ENCODE measurements at places on chromosomes 3 and 15. TPM values are rescaled to one million over a fixed set of nuclear protein-coding genes. Genes with fewer than 3 reads are reported as not detected.

DNA sequence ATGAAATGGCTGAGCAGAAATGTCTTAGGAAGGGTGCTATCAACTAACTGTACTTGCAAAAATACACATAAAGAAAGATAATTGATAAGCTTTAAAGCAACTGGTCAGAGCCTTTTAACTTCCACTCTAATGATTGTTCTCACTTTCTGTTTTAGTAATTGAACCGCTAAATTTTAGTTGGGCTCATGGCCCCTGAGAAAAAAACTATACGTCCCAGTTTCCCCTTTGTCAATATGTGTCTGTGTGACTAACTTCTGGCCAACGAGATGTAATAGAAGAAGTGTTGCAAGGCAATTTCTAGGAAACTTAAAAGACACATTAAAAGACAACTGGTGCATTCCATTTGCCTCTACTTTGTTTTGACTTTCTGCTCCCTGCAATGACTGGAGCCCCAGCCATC lies 223.9 kb downstream of the NR1D2 start:
- H3K27me3 ChIP-seq, result no peaks in the 10 kb centered on the region
- H3K27ac ChIP-seq, result no peak overlapping the region
- DNase-seq, result no peak
- no peaks in the 10 kb centered on the region for H3K36me3 ChIP-seq

DNA sequence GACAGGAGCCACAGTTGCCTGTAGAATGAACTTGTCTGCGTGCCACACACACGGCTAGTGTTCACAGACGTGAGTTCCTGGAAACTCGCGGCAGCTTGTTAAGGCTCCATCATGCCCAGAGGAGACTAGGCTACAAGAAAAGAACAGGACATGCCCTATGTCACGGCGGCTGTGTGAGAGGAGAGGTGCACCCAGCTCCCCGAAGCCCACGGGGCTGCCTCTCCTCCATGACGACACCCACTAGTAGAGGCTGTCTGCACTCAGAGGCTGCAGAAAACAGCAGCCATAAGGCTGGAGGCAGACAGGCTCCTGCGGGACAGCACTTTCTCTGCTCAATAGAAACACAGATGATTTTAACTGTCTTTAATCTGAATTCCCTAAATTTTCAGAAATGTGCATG lies 19.0 kb upstream of the OCA2 start:
- H3K4me1 ChIP-seq, result no peaks in the 10 kb centered on the region
- no peak overlapping the region for H3K4me3 ChIP-seq
- no peak overlapping the region for H3K27ac ChIP-seq
- peaks cover 54% of the 10 kb centered on the region for H3K36me3 ChIP-seq
- no peaks in the 10 kb centered on the region for H3K27me3 ChIP-seq
- DNase-seq, result no peak

DNA sequence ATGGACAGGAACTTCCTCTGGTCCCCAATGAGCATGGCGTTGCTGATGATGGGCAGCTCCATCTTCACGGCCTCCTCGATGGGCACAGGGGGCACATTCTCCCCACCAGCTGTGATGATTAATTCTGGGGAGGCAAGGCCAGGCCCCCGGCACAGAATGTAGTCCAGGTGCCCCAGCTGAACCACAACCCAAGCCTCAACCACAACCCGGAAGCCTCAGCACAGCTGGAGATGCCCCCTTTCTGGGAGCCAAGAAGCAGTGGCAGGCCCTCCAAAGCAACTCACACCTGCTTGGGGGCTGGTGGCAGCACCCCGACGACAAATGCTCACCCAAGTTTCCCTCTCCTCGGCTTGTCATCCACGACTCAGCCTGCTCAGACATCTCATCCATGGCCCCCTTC lies 25.2 kb downstream of the IDH3A start:
- no peaks in the 10 kb centered on the region for H3K27me3 ChIP-seq
- no peak overlapping the region for H3K4me3 ChIP-seq
- DNase-seq, result no peak

DNA sequence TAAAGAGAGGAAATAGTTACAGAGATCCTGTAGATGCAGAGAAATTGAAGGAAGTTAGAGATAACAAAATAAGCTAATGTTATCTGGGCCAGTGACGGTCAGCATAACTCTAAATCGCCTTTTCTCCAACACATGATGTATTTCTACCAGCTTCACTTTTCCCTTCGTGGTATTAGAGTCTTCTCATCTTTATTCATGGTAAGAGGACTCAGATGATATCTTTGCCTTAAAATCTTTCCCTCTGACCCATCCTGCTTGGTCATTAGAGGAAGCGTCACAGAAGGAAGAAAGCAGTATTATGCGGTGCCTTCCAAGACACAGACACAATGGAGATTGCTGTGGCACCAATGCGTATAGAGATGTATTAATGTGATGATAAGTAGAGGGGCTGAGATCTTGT lies 320.7 kb upstream of the GOLIM4 start:
- no peak for DNase-seq
- H3K27ac ChIP-seq, result no peak overlapping the region
- H3K27me3 ChIP-seq, result no peaks in the 10 kb centered on the region

- no peaks in the 10 kb centered on the region for H3K4me1 ChIP-seq
- H3K36me3 ChIP-seq, result no peaks in the 10 kb centered on the region
- DNase-seq, result no peak
- H3K27me3 ChIP-seq, result no peaks in the 10 kb centered on the region
- H3K4me3 ChIP-seq, result peak overlapping the region; percentile 51
Measured at GRCh38 chr3:183554377-183554776, 1.1 kb downstream of the KLHL6 start.

DNA sequence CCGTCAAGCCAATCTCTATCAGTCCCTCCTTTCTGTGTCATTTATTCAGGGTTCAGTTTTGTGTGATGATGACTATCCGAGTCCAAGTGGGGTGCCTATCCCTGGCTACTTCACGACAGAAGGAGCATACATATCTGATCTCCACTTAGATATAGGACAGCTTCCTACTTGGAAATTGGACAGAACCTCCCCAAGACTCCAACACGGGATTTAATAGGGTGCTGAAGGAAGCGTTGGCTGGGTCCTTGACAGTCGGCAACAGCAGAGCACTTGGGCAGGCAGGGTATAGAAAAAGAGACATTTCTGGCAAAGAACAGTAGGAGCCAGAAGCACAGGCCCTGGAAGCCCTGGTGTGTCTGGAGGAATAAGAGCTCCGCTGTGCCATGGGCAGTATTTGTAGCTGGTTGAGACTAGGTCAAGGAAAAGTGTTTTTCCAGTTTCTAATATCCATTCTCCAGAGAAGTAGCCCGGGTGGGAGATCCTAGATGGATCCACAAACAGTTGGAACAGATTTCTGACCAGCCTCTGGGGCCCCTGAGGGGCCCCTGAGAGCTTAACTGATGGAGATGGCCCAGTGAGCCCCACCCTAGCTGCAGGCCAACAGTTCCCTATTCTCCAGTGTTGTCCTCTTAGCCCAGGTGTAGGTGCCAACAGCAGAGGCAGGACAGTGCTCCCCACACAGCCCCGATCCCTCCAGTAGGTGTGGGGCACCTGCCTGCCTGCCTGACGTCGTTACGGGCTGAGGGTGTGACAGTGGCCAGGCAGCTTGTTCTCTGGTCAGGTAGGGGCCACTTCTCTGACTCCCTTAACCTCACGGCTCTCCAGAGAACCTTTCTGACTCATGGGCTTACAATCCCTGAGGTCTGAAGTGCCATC lies 130.8 kb downstream of the CHCHD6 start:
- no peak overlapping the region for H3K4me3 ChIP-seq
- H3K27ac ChIP-seq, result no peak overlapping the region
- DNase-seq, result no peak
- no peaks in the 10 kb centered on the region for H3K27me3 ChIP-seq
- no peaks in the 10 kb centered on the region for H3K36me3 ChIP-seq

DNA sequence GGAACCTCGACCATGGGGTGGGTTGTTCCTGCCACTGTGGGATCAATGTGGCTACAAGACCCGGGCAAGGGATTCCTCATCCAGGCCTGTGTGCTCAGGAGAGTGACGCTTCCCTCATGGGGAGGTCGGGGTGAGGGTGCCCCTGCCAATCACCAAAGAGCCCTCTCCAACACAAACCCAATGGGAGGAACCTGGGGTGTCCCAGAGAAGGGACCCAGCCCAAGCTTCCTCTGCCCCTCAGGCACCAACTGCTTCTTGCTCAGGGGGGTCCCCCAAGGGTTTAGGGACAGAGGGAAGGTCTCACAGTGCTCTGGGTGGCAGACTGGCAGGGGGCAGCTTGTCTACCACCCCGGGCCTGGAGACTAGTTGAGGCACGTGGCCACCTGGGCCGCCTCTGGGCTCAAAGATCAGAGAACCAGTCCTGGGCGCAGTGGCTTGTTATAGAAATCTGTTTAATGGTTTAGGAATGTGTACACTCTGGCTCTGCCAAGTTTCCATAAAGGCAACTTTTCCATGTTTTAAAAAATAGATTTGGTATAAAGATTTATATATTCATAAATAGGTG lies 26.6 kb downstream of the GP9 start:
- no peaks in the 10 kb centered on the region for H3K27me3 ChIP-seq
- H3K4me1 ChIP-seq, result peaks cover 22% of the 10 kb centered on the region
- H3K36me3 ChIP-seq, result peaks cover 4% of the 10 kb centered on the region
- H3K27ac ChIP-seq, result peak overlapping the region; percentile 98
- DNase-seq, result peak; percentile 25

- H3K36me3 ChIP-seq, result no peaks in the 10 kb centered on the region
- no peaks in the 10 kb centered on the region for H3K4me1 ChIP-seq
- H3K4me3 ChIP-seq, result no peak overlapping the region
- DNase-seq, result no peak
Measured at GRCh38 chr3:68703066-68703465, 229.3 kb downstream of the TAFA4 start.

DNA sequence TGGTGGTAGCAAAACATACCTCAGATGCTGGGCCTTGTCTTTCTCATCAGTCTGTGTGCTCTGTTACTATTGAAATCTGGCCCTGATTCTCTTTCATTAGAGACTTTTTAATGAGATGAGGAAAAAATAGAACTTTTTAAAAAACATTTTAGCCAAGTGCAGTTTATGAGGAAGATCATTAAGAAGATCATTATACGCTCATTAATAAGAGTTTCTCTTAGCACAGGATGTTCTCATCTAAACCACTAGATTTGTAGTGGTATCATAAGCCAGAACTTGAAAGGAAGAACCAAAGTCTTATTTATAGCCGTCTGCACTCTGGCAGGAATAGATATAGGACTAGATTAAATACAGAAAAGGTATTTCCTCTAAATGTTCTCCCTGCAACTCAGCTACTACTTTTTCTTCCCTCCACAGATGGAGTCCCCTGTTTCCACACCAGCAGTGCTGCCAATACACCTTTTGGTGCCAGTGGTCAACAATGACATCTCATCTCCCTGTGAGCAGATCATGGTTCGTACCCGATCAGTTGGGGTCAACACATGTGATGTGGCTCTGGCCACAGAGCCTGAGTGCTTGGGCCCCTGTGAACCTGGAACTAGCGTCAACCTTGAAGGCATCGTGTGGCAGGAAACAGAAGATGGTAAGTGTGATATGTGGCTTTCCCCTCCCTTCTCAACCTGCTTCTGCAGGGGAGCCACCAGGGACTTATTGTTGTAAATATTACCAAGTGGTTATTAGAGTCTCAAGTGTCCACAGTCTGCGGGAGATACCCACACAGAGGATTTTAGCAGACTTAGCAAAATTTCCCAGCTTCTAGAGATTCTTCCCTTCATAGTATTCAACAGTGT lies 152.8 kb downstream of the RBPMS2 start:
- peaks cover 12% of the 10 kb centered on the region for H3K4me1 ChIP-seq
- H3K27me3 ChIP-seq, result no peaks in the 10 kb centered on the region
- peaks cover 4% of the 10 kb centered on the region for H3K36me3 ChIP-seq
- DNase-seq, result no peak

GRCh38 chr3:135017003-135017893 lies 222.2 kb downstream of the EPHB1 start:
- DNase-seq, result no peak
- no peaks in the 10 kb centered on the region for H3K4me1 ChIP-seq
- H3K27ac ChIP-seq, result no peak overlapping the region
- no peak overlapping the region for H3K4me3 ChIP-seq

- no peaks in the 10 kb centered on the region for H3K4me1 ChIP-seq
- peak overlapping the region; percentile 91 for H3K4me3 ChIP-seq
- DNase-seq, result no peak
- no peaks in the 10 kb centered on the region for H3K27me3 ChIP-seq
Measured at GRCh38 chr3:133896002-133896761, 500 bp upstream of the RAB6B start.

GRCh38 chr3:39751286-39751685 lies 58.1 kb upstream of the MYRIP start:
- DNase-seq, result no peak
- no peaks in the 10 kb centered on the region for H3K4me1 ChIP-seq
- H3K27ac ChIP-seq, result no peak overlapping the region
- no peaks in the 10 kb centered on the region for H3K27me3 ChIP-seq
- no peaks in the 10 kb centered on the region for H3K36me3 ChIP-seq

GRCh38 chr3:65878831-65879230 lies 159.9 kb downstream of the MAGI1 start:
- H3K4me3 ChIP-seq, result no peak overlapping the region
- no peak overlapping the region for H3K27ac ChIP-seq
- H3K36me3 ChIP-seq, result no peaks in the 10 kb centered on the region
- H3K4me1 ChIP-seq, result no peaks in the 10 kb centered on the region
- H3K27me3 ChIP-seq, result no peaks in the 10 kb centered on the region
- no peak for DNase-seq

DNA sequence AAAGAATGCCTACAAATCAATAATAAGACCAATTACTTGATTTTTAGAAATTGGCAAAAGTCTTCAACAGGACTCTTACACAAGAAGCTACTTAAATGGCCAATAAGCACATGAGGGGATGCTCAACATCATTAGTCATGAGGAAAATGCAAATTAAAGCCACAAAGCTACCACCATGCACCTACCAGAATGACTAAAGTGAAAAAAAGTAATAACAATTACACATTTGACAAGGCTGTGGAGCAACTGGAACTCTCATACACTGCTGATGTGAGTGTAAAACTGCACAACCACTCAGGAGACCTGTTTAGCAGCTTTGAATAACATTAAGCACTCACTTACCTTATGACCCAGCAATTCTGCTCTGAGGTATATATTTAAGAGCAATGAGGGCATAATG lies 68.4 kb downstream of the PPCDC start:
- H3K27ac ChIP-seq, result no peak overlapping the region
- no peaks in the 10 kb centered on the region for H3K36me3 ChIP-seq
- no peaks in the 10 kb centered on the region for H3K27me3 ChIP-seq
- peaks cover 8% of the 10 kb centered on the region for H3K4me1 ChIP-seq

DNA sequence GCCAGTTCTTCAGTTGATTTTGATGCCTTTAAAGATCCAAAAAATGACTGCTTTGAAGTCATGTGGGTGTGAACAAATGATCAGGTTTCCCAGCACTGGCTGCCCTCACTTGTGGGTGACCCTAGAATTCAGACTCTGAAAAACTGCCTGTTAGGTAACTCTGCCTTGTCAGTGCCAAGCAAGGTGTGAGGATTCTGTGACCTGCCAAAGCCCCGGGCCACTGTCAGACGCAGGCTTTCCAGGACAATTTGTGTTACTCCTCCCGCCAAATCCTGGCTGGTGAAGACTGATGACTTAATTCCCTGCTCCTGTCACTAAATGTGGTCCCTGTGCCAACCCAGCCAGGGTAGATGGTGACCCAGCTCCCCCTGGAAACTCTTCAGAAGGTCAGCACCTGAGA lies 99.2 kb upstream of the PSMD6 start:
- DNase-seq, result no peak
- no peaks in the 10 kb centered on the region for H3K27me3 ChIP-seq
- no peaks in the 10 kb centered on the region for H3K36me3 ChIP-seq
- H3K4me3 ChIP-seq, result no peak overlapping the region
- peaks cover 14% of the 10 kb centered on the region for H3K4me1 ChIP-seq
- no peak overlapping the region for H3K27ac ChIP-seq

The PLSCR2 gene
- total RNA-seq, result not detected

The SEMA5B gene
- total RNA-seq, result 3.2 TPM

The XCR1 gene
- not detected for total RNA-seq

The EPHA6 gene
- total RNA-seq, result 0.71 TPM

The SPRED1 gene
- 24.6 TPM for total RNA-seq

The THBS1 gene
- total RNA-seq, result 868 TPM

The PRSS50 gene
- total RNA-seq, result 0.54 TPM

The MYZAP gene
- 6.8 TPM for total RNA-seq

The TRIM42 gene
- not detected for total RNA-seq

Data from thoracic aorta (tissue), 2 donors.